ENCODE measurements at places on chromosomes 13 and 19.

DNA sequence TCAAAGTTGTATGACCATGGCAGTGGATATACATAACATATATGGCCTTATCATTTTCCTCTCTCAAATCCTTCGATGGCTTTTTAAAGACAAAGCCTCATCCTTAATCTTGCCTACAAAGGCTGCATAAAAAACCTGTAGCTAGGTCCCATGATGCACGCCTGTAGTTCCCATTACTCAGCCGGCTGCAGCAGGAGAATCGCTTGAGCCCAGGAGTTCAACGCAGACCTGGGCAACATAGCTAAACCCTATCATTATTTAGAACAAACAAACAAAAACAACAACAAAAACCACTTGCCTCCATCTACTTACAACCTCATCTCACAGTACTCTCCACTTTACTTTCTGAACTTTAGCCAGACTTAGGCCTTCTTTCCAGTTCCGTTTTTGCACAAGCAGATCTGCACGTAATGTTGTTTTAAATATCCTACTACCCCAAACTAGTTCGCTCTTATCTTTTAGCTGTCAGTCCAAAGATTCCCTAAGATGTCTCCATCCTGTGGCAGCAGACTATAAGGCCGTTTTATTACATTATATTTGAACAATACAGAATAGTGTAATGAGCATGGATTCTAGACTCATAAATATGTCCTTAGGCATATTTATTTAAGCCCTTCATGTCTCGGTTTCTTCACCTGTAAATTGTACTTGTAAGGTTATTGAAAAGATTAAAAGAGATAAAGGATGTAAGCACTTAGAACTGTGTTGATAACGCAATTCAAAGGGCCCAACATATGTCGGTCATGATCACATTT, 969 bp upstream of the POMP start:
- no peak for DNase-seq

DNA sequence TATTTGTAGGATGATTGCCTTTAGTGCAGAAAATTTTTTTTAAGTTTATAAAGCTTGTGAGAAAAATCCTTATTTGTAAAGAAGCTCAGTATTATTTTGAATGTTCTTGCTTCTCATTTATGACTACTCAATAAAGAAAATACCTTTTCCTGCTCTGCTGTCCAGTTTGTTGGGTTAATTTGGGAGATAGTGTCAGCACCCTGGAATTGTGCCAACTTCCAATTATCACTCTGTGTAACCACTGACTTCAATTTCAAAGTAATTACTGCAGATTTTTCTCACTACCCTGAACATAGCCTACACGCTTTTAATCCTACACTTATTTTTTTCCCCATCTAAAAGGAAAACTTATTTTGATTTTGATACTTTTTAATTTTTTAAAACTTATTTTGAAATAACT, 93.1 kb downstream of the GGACT start:
- no peak for DNase-seq

DNA sequence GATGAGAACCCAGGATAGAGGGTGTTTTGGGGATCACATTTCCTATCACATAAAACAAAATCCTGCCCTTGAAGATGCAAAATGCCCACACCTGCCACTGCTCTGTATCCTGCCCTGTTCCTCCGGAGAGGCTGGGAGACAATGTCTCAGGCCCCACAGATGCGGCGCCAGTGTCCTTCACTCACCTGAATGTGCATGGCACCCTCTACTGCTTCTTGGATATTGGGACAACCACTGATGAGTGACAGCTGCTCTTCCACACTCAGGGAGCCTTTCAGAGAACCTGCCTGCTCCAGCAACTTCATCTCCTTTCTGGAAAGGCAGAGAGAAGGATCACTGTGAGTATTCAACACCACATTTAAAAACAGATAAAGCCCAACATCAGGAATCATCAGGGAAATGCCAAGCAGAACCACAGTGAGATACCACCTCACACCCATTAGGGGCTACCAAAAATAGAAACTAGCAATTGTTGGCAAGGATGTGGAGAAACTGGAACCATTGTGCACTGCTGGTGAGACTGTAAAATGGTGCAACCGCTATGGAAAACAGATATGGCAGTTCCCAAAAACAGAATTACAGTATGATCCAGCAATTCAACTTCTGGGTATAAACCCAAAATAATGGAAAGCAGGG, 36.4 kb downstream of the CRYL1 start:
- DNase-seq: no peak

DNA sequence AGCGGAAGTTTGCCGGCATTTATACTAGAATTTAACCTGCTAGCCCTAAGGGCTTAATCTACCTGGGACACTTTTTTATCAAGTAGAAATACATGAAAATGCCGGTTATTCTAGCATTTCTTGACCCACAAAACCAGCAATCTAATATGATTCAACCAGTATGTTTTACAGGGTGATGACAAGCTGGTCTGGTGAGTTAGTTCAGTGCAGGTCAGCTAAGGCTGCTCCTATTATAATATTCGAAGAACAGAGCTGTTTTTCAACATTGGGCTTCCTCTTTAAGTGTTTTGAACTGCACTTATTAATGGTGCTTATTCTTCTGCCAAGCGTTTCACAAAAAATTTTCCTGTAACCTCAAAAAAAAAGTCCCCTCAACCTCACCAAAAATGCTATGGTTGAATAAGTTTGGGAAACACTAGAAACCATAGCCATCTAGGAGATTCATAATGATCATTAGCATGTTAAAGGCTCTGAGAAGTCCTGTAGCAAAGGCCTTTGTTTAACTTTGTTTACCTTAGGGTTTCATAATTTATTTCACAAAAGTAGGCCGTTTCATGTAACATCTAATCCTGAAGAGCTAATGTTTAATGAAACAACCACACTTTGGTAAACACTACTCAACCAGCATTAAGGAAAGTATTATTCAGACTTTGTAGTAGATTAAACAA, 526.6 kb downstream of the KLF12 start:
- no peak for DNase-seq

DNA sequence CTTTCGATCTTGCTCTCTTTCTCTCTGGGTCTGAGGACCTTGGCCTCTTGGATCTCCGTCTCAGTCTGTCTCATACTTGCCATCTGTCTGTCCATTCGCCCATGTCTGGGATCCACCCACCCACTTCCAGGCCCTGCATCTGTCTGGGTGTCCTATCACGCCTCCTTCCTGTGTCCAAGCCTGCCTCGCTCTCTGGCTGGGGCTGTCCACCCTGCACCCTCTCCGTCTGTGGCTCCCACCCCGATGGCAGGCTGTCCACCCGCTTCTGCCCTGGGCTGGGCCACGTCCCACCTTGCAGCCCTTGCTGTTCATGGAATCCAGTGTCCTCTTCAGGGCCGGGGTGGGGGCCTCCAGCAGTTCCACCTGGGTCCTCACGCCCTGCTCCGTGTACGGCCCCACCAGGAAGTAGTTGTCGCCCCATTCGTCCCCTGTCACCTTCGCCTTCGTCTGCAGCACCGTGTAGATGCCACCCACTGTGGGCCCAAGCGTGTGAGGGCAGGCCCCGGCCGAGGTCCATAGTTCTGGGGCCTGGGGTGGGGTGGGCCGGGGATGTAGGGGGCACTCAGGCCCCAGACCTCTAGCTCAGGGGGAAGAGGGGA, 2.0 kb downstream of the GYS1 start:
- no peak for DNase-seq

DNA sequence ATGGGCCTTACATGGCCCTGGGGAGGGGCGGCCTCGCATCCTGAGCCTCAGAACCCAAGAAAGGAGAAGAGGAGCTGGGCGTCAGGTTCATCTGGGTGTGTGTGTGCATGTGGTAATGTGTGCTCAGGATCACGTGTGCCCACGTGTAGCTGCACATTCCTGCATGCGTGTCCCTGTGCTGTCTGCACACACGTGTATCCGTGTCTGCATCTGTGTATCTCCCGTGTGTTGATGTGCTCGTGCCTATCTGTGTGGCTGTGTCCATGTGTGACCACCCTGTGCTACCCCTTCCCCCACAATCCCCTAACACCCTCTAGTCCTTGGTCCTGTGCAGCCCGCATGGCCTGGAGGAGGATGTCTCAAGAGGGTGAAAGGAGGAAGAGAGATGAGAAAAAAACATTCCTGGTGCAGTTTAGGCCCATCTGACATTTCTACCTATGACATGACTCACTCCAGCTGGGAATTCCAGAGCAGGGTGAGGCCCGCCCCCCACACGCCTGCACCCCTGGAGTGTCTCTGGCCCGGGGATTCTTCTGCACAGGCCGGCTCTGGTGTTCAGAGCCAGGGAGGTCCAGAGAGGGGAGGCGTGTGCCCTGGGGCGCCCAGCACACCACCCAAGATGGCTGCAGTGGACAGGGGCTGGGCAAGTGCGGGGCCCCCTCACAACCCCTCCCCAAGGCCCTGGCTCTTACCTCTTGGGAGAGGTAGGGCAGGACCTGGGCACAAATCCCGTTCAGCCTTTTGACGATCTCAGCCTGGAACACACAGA, 7.1 kb downstream of the TLE5 start:
- DNase-seq: no peak

GRCh38 chr19:55690109-55690768, 15.2 kb downstream of the EPN1 start:
- DNase-seq: no peak

DNA sequence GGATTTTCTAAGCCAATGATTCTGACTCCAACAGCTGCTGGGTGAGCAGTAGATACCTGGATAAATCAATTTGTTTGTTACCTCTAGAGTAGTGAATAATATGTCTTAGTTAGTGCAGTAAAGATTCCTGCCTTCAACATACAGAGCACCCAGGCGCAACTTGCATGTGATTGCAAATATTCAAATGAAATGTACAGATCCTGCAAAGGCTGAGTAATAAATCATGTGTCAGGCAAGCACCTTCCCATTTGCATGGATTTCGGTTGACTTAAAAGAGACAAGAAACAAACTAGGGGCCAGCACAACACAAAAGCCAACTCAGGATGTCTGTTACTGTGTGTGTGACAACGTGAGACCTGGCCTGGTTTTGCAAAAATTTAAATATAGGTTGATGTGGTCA, 79.7 kb downstream of the TNFSF11 start:
- no peak for DNase-seq

GRCh38 chr13:90709319-90709718, 638.2 kb upstream of the MIR17HG start:
- DNase-seq: no peak

GRCh38 chr19:50255115-50255514, 51.7 kb downstream of the MYH14 start:
- DNase-seq: no peak

- DNase-seq: no peak
Measured at GRCh38 chr19:42334697-42335373, 9.4 kb downstream of the MEGF8 start.

- DNase-seq: no peak
Measured at GRCh38 chr19:5186293-5187050, 154.1 kb downstream of the PTPRS start.

GRCh38 chr13:112434937-112435523, 58.9 kb downstream of the SPACA7 start:
- DNase-seq: no peak

- DNase-seq: no peak
Measured at GRCh38 chr19:15280048-15280725, 47.9 kb upstream of the EPHX3 start.

GRCh38 chr13:60838581-60838980, 441.6 kb downstream of the TDRD3 start:
- DNase-seq: no peak

- no peak for DNase-seq
Measured at GRCh38 chr13:33058776-33059327, 42.6 kb downstream of the KL start.

- DNase-seq: no peak
Measured at GRCh38 chr19:20351244-20351643, 184.2 kb downstream of the ZNF486 start.

DNA sequence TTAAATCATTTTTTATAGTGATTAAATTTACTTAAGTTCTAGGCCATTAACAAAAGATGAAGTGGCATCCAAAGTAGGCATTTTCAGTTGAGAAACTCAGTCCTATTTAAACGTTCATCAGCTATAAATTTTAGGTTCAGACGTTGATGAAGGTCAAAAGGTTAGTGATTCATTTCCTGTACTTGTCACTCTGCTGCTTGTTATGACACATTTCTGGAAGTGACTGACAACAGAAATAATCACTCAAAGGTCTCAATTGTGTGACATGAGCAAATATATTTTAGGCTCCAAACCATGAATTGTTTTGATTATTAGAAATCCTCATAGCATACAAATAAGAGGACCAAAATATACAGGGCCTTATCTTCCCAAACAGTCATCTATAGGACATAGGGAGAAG, 10.3 kb upstream of the EDNRB start:
- DNase-seq: no peak

DNA sequence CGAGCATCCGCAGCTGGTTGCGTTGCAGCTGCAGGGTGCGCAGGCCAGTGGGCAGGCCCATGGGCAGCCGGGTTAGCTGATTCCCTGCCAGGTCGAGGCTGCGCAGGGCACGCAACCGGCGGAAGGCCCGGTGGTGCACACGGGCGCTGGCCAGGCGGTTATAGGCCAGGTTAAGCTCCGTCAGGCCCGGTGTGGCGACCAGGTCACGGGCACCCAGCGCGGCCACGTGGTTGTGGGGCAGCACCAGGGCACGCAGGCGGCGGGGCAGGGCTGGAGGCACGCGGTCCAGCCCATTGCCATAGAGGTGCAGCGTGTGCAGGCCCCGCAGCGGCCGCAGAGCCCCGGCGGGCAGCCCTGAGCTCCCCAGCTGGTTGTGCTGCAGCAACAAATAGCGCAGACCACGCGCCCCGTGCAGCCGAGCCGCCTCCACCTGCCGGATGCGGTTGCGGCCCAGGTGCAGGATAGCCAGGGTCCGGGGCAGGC, 5.3 kb downstream of the PODNL1 start:
- no peak for DNase-seq

- DNase-seq: no peak
Measured at GRCh38 chr19:51188227-51188559, 36.7 kb upstream of the CD33 start.

DNA sequence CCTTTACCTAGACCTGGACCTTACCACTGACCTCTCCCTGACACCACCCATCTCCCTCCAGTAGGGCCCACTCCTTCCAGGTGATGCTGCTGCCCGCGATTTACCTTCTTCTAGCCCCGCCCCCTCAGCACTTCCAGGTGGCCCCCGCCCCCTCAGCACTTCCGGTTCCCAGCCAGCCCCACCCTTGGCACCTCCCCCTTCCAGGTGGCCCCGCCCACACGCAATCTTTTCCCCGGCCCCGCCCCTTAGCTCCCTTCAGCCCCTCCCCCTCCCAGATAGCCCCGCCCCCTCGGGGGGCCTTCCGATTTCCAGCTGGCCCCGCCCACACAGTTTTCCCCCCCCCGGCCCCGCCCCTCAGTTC, 586 bp downstream of the LIG1 start:
- peak; percentile 59 for DNase-seq

DNA sequence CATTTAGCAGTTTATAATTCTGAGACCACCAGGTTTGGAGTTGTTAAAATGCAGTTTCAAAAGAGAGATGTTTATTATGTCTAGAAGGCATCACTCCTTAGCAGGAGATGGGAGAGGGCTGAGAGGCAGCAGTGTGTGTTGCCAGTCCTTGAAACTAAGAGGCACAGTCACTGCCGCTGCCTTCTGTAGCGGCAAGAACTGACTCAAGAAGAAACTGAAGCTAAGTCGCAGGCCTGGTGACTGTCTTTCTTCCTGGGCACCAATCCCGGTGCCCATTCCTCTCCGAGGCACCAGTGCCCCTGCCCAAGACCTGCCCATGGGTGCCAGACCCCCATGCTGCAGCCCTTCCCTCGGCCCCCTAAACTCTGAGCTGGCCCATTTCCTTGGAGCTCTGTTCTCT, 20.1 kb downstream of the N4BP2L1 start:
- no peak for DNase-seq

- DNase-seq: no peak
Measured at GRCh38 chr13:87376081-87376480, 295.1 kb upstream of the SLITRK5 start.

- no peak for DNase-seq
Measured at GRCh38 chr19:17183858-17184321, 31.3 kb upstream of the USE1 start.
